Bronchus fibroblast of lung (primary cell): ENCODE measurements at places on chromosomes 5 and 9. TPM values are rescaled to one million over a fixed set of nuclear protein-coding genes. Genes with fewer than 3 reads are reported as not detected.

Gene ZFP37
- 1.2 and 1.5 TPM in 2 replicates for total RNA-seq

Gene NUTM2G
- not detected in 2 replicates for total RNA-seq

Gene ADRB2
- total RNA-seq: 1.9 and 2.5 TPM in 2 replicates

Gene CARD19
- total RNA-seq: 128 and 129 TPM in 2 replicates

Gene FBLL1
- total RNA-seq: 0.15 and 0.34 TPM in 2 replicates

Gene GPBP1
- 31.4 and 37.7 TPM in 2 replicates for total RNA-seq

Gene NTRK2
- total RNA-seq: under 0.01 TPM in 1 of 2 replicates, not detected in the other

Gene POMT1
- total RNA-seq: 16.1 and 23.2 TPM in 2 replicates

Gene SLC25A2
- not detected in 2 replicates for total RNA-seq

Gene RRAGA
- total RNA-seq: 79.0 and 81.0 TPM in 2 replicates

Gene PTGES
- 4.0 TPM in 2 replicates for total RNA-seq

Gene PJA2
- 31.8 and 35.5 TPM in 2 replicates for total RNA-seq

Gene LCN2
- not detected in 2 replicates for total RNA-seq

Gene ADCY2
- not detected in 2 replicates for total RNA-seq

Gene AGXT2
- total RNA-seq: not detected in 2 replicates

Gene CNTLN
- total RNA-seq: 5.9 and 8.2 TPM in 2 replicates

Gene C9orf50
- 0.50 TPM in 1 of 2 replicates, not detected in the other for total RNA-seq

Gene SMIM27
- total RNA-seq: 6.8 and 7.7 TPM in 2 replicates

Gene CARTPT
- total RNA-seq: not detected in 2 replicates

Gene TAS2R1
- total RNA-seq: not detected in 2 replicates

Gene EQTN
- not detected in 2 replicates for total RNA-seq

Gene ARID3C
- not detected in 2 replicates for total RNA-seq

Gene PHF24
- total RNA-seq: 0.17 and 0.74 TPM in 2 replicates

Gene ZER1
- total RNA-seq: 25.9 and 31.6 TPM in 2 replicates

Gene SV2C
- total RNA-seq: not detected in 2 replicates

Gene DEPDC1B
- 13.3 and 16.4 TPM in 2 replicates for total RNA-seq

Gene DMGDH
- 0.89 and 2.5 TPM in 2 replicates for total RNA-seq

Gene BHMT2
- total RNA-seq: 1.3 and 2.2 TPM in 2 replicates

Gene DMRT2
- total RNA-seq: not detected in 2 replicates

Gene KCNMB1
- not detected in 2 replicates for total RNA-seq

Gene SEC61B
- total RNA-seq: 219 and 230 TPM in 2 replicates

Gene FBXW2
- 18.4 and 20.2 TPM in 2 replicates for total RNA-seq

Gene TPM2
- 521 and 660 TPM in 2 replicates for total RNA-seq

Gene LRRC19
- not detected in 2 replicates for total RNA-seq

Gene PIP5K1B
- not detected in 2 replicates for total RNA-seq

Gene PNPLA7
- under 0.01 and 0.50 TPM in 2 replicates for total RNA-seq

Gene ANKRD34B
- not detected in 2 replicates for total RNA-seq

Gene FGD3
- not detected in 2 replicates for total RNA-seq

Gene CCNJL
- total RNA-seq: 0.34 and 1.0 TPM in 2 replicates

Gene BTNL3
- not detected in 2 replicates for total RNA-seq

Gene FREM1
- total RNA-seq: 0.17 and 0.30 TPM in 2 replicates

Gene IFNB1
- total RNA-seq: not detected in 2 replicates

Gene MAMDC2
- 2.2 and 2.5 TPM in 2 replicates for total RNA-seq

Gene RANBP3L
- not detected in 2 replicates for total RNA-seq

Gene FAM120AOS
- total RNA-seq: 25.3 and 29.6 TPM in 2 replicates
